Activated naive CD4-positive, alpha-beta T cell treated with anti-CD3 and anti-CD28 coated beads for 36 hours (primary cell): ENCODE measurements at places on chromosomes 2 and 18.
A peak's percentile ranks its signal among the peaks of the same experiment; 100 is the strongest.

GRCh38 chr18:45841765-45842442, 16.4 kb downstream of the SIGLEC15 start:
- DNase-seq, result no peak

GRCh38 chr2:78778756-78779510, 246.6 kb upstream of the REG3G start:
- no peak for DNase-seq

GRCh38 chr2:165913636-165914035, 39.9 kb downstream of the TTC21B start:
- no peak for DNase-seq

DNA sequence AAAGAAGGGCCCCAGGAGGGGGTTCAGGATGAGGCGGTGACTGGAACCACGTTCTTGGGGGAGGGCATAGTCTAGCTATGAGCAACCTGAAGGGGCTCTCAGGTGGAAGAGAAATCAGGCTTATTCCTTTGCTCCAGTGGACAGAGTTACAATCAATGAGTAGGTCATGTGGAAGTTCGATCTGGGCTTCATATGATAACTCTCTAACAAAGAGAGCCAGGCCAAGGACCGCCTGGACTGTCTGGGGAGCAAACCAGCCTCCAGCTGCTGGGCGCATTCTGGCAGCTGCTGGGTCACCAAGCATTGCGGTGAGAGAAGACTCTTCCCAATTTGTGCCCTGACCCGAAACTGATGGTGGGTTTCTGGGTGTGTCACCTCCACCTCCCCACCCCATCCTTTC, 180.3 kb upstream of the SMAD2 start:
- DNase-seq, result no peak

- no peak for DNase-seq
Measured at GRCh38 chr2:56170988-56171387, 12.8 kb upstream of the CCDC85A start.

DNA sequence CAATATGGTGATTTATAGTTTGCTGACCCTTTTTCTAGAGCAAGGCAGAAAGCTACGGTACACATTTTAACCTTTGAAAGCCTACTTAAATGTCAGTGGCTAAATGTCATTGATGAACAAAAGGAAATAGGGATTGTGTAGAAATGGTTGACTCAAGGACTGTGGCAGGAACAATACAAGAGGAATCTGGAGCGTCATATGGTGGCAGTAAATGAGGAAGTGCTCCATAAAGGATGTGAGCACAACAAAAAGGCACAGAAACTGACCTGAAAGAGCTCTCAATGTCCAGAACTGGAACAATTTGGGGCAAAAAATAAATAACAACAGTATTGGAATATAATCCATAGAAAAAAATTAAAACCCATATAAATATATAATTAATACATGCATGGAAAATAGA, 443.9 kb upstream of the VRK2 start:
- DNase-seq, result no peak

GRCh38 chr2:164906947-164907346, 48.4 kb downstream of the SLC38A11 start:
- DNase-seq, result no peak

DNA sequence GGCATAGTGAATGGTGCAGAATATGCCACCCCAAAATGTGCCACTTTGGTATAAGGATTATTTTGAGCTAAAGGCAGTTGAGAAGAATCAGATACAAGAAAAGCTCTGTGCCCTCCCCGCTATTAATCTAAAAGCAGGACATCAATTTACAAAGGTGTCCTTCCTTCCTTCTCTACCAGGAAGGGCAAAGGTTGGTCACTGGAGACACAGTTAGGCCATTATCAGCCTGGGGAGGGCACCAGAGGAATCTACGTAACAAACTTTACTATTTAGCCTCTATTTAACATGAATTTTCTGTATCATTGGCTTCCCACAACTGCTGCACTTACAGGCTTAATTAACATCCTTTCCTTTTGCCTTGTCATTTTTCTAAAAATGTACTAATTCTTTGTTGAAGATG, 52.6 kb downstream of the MEP1B start:
- DNase-seq, result no peak

- DNase-seq, result no peak
Measured at GRCh38 chr2:55595536-55595935, 21.9 kb downstream of the PPP4R3B start.

DNA sequence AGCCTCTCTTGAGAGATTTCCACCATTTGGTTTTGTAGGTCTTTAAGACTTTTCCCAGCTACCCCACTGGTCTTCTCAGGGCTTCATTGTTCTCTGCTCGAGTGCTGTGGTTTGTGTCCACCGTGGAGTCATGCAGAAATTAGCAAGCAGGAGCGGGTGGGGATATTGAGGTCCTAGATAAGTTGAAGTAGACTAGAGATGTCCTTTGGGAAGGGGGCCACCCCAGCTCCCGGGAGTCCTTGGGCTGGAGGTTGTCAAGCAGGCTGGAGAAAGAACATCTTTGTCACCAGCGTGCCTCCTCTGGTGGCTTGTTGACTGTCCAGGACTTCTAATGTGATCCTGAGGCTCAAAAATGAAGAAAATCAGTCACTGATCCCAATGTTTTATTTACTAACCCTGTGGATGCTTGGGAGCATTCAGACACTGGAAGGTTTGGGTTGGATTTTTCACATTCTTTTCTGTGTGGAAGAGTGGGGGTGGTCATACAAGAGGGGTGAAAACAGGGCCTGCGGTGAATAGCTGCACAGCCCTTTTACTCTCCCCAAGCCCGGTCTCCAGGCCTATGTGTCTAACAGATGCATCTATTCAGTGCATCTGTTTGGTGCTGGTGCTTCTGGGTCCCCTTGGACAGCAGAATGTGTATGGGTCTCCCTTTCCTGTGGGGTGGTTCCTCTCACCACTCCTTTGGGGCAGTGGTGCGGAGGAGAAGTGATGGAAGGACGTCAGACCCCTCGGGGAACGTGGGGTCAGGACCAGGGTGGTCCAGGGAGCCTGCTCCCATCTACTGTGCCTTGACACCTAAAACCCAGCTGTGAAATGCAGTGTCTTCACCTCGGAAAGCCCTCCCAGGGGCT, 208.1 kb downstream of the KLHL29 start:
- DNase-seq, result no peak

DNA sequence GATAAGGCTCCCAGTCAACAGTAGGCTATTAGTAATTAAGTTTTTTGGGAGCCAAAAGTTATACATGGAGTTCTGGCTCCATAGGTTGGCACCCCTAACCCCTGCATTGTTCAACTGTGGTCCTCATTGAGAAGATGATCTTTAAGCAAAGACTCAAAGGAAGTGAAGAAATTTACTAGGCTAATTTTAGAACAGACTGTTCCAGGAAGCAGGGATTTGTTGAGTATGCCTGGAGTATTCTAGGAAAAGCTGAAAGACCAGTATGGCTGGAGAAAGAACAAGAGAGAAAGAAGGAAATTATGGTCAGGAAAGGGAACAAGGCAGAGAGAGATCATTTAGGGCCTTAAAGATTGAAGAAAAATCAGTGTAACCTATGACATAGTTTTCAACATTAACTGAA, 125.1 kb downstream of the PMAIP1 start:
- DNase-seq, result no peak

GRCh38 chr2:127121776-127122176, 14.8 kb upstream of the BIN1 start:
- no peak for DNase-seq

DNA sequence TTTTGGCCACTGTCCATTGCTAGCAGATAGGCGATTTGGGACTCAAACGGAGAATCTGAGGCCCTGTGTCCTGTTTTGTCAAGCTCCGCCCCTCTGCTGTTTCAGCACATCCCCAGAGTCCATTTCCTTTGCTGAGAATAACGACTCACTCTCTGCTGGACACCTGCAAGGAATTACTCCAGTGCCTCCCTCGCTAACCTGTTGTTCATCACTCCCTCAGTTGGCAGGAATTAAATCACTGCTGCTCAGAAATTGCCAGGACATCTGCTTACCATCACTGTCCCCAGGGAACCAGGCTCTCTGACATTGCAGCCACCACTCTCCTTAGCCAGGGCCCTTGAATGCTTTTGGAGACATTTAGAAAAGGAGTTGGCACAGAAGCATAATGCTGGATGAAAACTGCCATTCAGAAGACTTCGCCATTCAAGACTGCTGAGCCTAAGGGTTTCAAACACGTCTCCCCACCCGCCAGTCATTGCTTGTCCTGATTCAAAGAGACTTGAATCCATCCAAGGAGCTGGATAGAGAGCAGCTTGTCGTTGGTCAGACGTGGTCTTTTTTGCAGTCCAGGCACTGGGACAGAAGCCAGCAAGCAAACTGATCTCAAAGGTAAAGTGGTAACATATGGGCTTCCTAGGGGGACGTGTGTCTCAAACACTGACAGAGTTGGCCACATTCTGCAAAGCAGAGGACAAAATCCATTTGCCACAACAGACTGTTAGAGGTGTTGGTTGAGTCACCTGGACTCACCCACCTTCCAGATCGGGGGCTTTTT, 155.3 kb downstream of the UXS1 start:
- no peak for DNase-seq

DNA sequence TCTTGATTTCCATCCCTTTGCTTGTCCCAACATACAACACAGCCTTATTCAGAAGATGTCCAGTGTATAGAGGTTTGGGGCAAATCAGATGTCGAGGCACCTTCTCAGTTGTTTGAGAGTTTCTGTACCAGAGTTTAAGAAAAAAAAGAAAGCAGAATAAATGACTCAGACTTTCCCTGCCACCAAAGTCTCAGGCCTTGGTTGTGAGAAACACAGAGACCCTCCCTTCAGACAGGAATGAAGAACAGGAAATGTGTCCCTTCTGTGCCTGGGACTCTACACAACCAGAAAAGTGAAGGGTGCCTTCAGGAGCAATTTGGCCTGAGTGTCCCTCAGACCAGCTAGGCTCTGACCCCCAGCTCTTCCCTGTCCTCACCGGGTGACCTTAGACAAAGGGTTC, 37.3 kb upstream of the REL start:
- DNase-seq, result peak; percentile 64

GRCh38 chr18:10099539-10100140, 185.8 kb downstream of the VAPA start:
- no peak for DNase-seq

GRCh38 chr2:232562515-232563151, 12.1 kb downstream of the EIF4E2 start:
- no peak for DNase-seq

DNA sequence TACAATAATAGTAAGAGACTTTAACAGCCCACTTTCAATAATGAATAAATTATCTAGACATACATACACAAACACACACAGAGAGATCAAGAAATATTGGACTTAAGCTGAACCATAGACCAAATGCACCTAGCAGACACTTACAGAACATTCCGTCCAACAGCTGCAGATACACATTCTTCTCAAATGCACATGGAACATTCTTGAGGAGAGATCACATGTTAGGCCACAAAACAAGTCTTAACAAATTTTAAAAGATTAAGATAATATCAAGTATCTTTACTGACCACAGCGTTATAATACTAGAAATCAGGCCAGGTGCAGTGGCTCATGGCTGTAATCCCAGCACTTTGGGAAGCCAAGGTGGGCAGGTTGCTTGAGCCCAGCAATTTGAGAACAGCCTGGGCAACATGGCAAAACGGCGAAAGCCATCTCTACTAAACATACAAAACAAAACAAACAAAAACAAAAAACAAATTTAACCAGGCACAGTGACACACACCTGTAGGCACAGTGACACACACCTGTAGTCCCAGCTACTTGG, 7.4 kb downstream of the CERKL start:
- no peak for DNase-seq

DNA sequence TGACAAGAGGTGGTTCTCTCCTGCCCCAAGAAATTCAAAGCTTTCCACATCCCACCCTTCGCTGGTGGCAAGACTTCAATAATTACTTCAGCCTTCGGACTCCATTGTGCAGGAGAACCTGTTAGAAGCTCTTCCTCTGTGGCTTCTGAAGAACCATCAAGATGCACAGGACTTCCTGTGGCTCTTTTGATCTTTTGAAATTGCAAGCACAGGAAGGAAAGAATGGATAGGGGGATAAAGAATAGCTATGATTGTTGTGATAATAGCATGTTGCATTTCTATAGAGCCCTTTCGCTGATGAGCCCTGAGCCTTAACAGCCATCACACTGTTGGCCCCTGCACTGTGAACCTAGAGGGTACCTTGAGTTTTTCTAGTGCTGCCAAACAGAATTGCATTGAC, 7.4 kb downstream of the EPAS1 start:
- no peak for DNase-seq

- DNase-seq, result no peak
Measured at GRCh38 chr2:8994386-8994785, 9.1 kb downstream of the MBOAT2 start.

GRCh38 chr2:9844576-9844975, 1.3 kb downstream of the TAF1B start:
- DNase-seq, result no peak

DNA sequence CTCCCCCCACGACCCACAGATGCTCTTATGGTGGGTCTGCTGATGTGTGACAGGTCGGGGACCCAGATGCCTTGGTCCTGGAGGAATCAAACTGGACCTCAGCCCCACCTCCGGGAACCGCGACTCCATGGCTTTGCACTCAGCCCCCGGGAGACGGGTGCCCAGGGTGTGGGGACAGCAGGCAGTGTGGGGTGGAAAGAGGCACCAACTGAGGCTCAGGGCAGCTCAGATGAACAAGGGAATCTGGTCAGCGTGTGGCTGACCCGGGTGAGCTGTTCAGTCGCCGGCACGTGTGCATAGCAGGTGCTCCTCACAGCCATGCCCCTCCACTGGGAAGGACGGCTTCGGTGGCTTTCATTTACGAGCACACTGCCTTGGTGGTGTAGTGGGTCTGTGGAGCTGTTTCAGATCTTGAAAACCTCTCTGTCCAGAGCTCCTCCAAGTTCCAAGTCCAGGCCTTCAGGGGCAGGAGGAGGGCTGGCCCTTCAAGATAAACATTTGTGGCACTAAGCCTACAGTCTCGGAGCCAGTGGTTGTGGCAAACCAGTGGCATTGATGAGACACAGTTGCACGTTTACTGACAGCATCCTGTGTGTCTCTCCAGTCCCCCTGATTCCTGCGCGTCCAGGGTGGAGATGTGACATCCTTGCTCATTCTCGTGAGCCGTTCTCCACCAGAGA, 471.2 kb upstream of the HS6ST1 start:
- DNase-seq, result no peak

DNA sequence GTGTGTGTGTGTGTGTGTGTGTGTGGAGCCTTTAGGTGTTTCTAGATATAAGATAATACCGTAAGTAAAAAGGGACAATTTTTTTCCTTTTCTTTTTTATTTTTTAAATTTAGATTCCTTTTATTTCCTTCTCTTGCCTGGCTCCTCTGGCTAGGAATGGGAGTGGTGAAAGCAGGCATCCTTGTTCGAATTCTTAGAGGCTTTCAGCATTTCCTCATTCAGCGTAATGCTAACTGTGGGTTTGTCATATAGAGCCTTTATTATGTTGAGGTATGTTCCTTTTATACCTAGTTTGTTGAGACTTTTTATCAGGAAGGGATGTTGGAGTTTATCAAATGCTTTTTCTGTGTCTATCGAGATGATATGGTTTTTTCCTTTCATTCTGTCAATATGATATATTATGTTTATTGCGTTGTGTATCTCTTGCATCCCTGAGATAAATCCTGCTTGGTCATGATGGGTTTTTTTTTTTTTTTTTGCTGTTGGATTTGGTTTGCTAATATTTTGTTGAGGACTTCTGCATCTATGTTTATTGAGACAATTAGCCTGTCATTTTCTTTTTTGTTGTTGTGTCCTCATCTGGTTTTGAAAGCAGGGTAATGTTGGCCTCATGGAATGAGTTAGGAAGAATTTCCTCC, 120.2 kb downstream of the XRCC5 start:
- no peak for DNase-seq

- no peak for DNase-seq
Measured at GRCh38 chr2:210224591-210224940, 681 bp downstream of the ACADL start.
